NCI-H1694 (cell line): ENCODE measurements at places on chromosomes 11 and 22.

- DNase-seq, result no peak
These were observed 78.4 kb upstream of the WNT7B start for GRCh38 chr22:46055181-46055875.

DNA sequence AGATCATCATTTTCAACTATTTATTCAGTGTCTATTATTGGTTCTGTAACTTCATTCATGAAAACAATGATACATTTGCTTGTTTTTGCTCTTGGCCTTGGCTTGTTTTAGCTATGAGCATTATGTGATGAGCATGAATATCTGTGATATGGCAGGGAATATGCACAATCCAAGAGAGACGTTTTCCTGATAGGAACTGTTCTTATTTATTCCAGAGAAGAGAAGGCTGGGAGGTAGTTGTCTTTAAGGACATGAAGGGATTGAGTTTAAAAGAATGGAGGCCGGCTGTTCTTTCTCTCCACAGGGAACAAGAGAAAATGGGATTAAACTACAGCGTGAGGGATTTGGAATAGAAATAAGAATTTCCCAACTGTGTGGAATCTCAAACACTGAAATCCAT, 30.3 kb downstream of the BLID start:
- DNase-seq, result no peak

- no peak for DNase-seq
These were observed 1.5 kb downstream of the ZNF143 start for GRCh38 chr11:9462172-9462799.

DNA sequence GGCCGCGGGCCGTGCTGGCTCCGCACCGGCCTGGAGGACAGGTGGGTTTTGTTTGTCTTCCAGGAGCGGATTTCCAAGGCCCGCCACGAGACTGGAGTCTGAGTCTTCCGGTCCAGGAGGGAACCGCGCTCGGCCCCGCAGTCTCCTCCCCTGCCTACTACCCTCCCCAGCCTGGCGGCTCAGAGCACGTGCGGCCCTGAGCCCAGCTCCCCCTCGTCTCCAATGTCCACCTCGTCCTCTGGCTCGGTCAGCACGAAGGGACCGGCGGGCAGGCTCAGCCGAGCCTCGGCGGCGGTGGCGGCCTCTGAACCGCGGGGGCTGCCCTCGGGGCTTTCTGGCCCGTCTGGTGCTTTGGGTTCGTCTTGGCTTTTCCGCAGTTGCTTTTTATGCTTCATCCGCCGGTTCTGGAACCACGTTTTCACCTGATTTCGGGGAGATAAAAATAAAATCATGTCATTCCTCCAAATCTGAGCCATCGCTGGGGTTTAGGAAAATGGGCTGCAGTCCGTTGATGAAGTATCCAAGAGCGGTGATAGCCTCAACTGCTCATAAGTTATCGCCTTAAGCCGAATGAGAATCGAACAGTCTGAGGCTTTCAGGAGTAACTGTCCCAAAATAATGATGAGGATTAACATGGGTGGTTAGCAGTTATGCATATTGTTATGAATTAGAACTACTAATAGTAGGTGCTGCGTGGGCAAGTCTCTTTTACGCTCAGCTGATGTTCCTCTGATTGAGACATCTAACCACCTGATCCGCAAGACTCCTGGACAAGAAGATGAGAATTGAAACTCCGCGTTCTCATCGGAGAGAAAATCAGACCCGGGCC, 4.0 kb downstream of the BSX start:
- DNase-seq, result no peak

- DNase-seq, result no peak
These were observed 3.3 kb downstream of the SPATA19 start for GRCh38 chr11:133842053-133842452.

DNA sequence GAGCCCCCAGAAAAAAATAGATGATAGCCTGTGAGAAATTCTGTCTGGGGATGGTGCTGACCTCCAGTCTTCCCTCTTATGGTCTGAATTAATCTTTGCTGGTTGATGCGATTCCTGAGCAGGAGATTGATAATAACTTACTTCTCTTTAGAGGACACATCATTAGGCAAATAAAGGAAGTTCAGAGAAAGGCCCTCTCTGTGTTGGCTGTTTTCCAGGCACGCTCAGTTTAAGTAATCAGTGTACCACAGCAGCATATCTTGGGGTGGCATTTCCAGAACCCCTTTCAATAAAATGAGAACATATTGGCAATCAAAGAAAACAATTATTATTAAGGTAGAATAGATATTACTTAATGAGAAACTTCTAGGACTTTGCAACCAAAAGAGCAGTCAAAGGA, 1129.3 kb upstream of the RAG2 start:
- DNase-seq, result no peak

DNA sequence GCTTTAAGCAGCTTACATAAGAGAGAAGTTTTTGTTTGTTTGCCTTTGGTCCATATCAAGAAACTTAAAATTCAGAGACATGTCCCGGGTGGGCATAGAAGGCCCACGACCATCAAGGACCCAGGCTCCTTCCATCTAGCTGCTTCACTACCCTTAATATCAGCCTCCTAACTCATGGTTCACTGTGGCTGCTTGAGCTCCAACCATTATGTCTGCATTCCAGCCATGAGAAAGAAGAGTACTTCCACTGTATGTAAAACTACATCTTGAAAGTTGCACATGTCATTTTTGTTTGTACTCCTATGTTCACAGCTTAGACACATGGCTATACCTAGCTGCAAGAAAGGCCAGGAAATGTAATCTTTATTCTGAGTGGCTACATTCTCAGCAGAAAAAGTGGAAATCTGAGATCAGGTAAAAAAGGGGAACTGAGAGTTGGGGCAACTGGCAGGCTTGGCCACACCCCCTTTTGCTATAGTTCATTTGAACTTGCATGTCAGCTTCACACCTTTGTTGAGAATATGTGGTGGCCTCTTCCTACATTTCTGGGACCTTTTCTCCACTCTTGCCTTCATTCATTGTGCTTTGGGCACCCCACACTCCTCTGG, 81.3 kb upstream of the TP53I11 start:
- no peak for DNase-seq

- peak; percentile 34 for DNase-seq
These were observed 131.4 kb downstream of the DCDC1 start for GRCh38 chr11:31237819-31238760.

- no peak for DNase-seq
These were observed 9.8 kb downstream of the SCN4B start for GRCh38 chr11:118142809-118143208.

- DNase-seq, result no peak
These were observed 77.6 kb downstream of the LRRC32 start for GRCh38 chr11:76592961-76593360.

DNA sequence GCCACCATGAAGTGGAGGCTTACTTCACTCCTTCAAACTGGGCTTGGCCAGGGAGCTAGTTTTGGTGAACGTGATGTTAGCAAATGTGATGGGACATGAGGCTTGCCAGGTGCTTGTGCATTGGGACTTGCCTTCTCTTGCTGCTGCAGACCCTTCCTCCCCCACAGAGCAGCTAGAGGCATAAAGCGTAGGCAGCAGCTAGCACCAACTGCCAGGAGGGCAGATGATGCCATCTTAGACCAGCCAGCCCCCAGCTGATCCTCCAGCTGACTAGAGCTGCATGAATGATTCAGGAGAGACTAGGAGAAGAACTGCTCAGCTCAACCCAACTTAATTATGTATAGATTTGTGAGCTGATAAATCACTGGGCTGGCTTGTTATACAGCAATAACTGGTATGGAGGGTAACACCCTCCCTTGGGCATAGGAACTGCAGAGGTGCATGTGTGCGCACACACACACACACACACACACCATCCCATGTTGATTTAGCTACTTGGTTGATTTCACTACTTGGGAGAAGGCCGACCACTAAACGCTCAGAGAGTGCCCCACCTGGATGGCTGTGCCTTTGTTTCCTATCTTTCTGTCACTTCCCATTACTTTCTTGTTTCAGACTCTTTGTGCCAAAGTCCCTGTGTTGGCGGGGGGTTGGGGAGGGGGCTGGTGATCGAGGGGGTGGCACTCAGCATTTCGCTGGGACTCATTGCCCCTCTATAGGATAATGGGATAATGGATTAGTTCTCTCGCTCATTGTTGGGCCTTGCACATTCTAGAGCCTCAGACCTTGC, 202.8 kb downstream of the ADAMTS15 start:
- peak; percentile 43 for DNase-seq

- peak; percentile 20 for DNase-seq
These were observed 3.9 kb downstream of the FERMT3 start for GRCh38 chr11:64210301-64211020.

DNA sequence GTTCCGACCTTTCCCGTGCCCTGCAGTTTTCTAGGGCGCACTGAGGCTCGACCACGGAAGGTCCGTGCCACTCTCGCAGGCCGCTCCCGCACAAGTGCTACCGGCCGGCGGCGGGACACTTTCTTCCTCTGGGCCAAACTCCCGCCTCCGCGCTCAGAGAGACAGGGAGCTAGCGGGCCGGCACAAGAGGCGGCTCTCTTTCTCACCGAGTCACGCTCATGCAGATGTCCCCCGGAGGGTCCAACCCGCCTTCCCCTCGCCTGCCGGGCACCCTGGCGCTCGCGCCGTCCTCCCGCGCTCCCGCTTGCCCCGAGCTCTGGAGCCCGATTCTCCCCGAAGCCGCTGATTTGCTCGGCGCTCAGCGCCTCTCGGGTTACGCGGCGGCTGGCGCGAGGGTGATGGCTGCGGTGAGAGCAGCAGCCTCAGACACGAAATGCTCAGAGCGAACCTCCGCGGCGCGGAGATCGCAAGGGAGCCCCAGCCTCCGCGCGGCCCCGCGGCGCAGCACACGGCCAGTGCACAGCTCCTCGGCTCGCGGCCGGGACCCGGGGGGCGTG, 1.0 kb downstream of the LMO1 start:
- DNase-seq, result no peak

DNA sequence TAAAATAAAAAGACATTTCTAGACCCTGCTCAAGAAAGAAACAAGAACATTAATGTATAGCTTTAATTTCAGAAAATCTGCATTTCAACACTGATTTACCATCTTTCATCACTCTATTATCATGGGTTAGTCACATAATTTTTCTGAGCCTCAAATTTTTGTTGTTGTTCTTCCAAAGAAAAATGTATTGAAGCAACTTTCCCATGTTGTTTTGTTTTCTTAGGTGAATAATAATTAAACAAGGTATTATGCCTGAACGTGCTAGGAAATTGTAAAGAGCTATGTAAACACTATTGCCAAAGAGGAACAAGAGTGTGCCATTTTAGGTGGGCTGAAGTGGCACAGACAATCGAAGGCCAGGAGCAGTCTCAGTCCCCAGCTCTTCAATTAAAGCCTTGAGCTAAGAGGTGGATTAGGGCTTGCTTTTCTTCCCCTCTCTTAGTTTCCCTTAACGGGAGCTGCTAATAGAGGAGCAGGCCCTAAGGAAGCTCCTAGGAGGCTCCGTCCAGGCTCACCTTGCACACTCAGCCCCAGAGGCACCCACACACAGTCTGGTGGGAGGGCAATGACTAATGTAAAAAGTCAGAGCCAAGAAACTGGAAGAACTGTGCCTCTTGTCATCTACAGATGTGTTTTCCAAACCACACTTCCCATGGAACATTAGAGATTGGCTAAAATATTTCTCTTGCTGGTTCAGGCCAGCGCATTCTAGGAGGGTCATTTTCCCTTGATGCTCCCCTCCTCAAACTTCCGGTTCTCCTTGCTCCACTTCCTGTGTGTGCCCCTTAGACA, 8.8 kb upstream of the UBASH3B start:
- DNase-seq, result no peak

GRCh38 chr11:3058753-3059664, 1.8 kb upstream of the CARS1 start:
- no peak for DNase-seq

- no peak for DNase-seq
These were observed 7.3 kb downstream of the DDI1 start for GRCh38 chr11:104043678-104044239.

GRCh38 chr11:126999366-126999765, 1.2 kb downstream of the KIRREL3 start:
- no peak for DNase-seq

DNA sequence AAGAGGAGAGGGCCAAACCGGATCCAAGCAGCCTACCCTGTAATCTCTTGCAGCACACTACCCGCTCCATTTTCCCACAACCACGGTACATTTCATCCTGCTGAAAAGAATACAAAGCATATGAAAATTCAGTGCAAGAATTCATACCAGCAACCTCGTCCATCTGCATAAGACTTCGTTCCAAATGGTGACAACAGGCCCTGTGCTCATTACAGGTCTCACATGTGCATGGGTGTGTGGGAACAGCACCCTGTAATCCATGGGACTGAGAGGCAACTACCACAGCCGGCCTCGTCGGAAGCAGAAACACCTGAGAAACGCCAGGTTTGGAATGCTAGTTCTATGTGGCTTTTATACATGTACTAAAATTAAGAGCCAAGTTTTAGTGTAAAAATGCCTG, 52.3 kb downstream of the LARGE1 start:
- DNase-seq, result no peak

DNA sequence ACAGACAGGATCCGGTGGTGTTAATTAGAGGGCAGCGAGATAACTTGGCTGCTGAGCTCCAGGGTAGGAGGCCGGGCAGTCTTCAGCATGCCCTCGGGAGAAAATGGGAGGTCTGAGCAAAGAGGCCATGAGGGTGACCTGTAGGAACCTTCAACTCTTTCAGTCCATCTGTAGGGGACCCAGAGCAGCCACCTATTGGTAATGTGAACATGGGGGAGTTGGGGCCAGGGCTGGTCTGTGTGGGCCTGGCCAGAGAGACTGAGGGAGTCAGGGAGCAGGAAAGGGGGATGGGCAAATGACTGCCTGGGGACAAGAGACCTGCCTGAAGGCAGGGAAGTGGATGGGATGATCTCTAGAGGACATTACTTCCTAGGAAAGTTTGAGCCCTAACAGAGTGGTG, 101.0 kb upstream of the NNMT start:
- DNase-seq, result no peak

- no peak for DNase-seq
These were observed 58.6 kb upstream of the MPEG1 start for GRCh38 chr11:59271247-59271755.

GRCh38 chr11:65489706-65490320, 9.0 kb upstream of the MALAT1 start:
- peak; percentile 46 for DNase-seq

GRCh38 chr11:1167256-1167655, 9.5 kb downstream of the MUC5AC start:
- no peak for DNase-seq

- no peak for DNase-seq
These were observed 76.9 kb upstream of the PITPNB start for GRCh38 chr22:27995801-27996528.

DNA sequence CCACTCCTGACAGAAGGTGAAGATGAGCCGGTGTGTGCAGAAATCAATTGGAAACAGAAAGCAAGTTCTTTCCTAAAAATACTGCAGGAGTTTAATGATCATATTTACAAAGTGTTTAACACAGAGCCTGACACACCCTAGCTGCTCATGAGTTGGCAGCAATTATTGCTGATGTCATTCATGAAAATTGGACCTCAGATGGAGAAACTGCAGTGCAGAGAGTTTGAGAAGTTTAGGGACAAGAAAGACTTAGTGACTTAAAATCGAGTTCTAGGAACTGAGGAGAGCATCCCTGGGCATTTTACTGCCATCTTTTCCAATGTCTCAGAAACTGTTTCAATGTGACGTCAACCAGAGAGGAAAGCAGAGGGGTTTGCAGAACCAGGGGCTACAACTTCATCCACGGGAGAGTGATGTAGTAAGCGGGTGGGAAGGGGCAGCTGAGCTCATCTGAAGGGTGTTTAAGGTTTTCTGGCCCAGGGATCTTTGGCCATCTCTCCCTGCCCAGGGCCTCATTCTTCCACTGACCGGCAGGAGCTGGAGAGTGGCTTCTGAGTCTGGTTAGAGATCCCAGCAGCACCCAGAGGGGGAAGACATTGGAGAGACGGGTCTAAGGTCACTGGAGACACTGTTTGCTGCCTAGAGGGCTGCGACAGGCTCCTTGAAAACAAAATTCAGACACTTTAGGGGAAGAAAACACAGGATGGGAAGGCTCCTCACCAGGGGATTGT, 21.1 kb upstream of the IGLL5 start:
- DNase-seq, result no peak
